Gastrocnemius medialis (tissue), 4 donors: ENCODE measurements at places on chromosomes 1 and 21.

GRCh38 chr1:110380672-110381283 lies 10.0 kb downstream of the SLC16A4 start:
- H3K36me3 ChIP-seq: peaks cover 47% of the 10 kb centered on the region
- H3K27ac ChIP-seq: peak overlapping the region; percentile 14
- H3K27me3 ChIP-seq: no peaks in the 10 kb centered on the region
- no peaks in the 10 kb centered on the region for H3K4me1 ChIP-seq
- DNase-seq: no peak

GRCh38 chr1:234614081-234614489 lies 4.1 kb upstream of the IRF2BP2 start:
- H3K36me3 ChIP-seq: no peaks in the 10 kb centered on the region
- no peak overlapping the region for H3K4me3 ChIP-seq
- DNase-seq: no peak

GRCh38 chr1:151945725-151946722 lies 36.7 kb upstream of the THEM4 start:
- H3K36me3 ChIP-seq: no peaks in the 10 kb centered on the region
- H3K4me3 ChIP-seq: no peak overlapping the region
- peaks cover 2% of the 10 kb centered on the region for H3K27me3 ChIP-seq

DNA sequence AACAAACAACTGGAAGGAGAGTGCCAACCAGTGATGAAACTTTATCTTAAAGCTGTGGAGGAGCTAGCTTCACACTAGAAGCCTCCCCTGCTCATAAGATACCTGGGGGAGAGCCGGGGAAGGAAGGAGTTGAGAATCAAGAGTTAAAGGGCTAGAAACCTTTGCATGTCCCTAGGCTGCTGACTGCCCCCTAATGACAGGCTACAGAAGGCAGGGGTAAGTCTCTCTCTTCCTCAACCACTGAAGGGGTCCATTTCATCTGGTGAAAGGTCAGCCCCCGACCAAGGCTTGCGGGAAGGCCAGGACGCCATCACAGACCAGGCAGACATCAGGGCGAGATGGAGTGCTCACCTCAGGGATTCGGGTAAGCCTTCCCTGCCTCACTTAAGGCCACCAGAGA lies 65.6 kb upstream of the GRHL3 start:
- H3K27me3 ChIP-seq: no peaks in the 10 kb centered on the region
- H3K4me1 ChIP-seq: no peaks in the 10 kb centered on the region
- no peak overlapping the region for H3K4me3 ChIP-seq
- DNase-seq: no peak

- H3K4me3 ChIP-seq: no peak overlapping the region
- no peak for DNase-seq
- no peak overlapping the region for H3K27ac ChIP-seq
- H3K27me3 ChIP-seq: no peaks in the 10 kb centered on the region
- peaks cover 6% of the 10 kb centered on the region for H3K36me3 ChIP-seq
- peaks cover 7% of the 10 kb centered on the region for H3K4me1 ChIP-seq
Observed at GRCh38 chr1:66982561-66983260, 57.9 kb downstream of the MIER1 start.
